Activated CD8-positive, alpha-beta memory T cell treated with anti-CD3 and anti-CD28 coated beads for 48 hours (primary cell): ENCODE measurements at places on chromosomes 4 and X.

DNA sequence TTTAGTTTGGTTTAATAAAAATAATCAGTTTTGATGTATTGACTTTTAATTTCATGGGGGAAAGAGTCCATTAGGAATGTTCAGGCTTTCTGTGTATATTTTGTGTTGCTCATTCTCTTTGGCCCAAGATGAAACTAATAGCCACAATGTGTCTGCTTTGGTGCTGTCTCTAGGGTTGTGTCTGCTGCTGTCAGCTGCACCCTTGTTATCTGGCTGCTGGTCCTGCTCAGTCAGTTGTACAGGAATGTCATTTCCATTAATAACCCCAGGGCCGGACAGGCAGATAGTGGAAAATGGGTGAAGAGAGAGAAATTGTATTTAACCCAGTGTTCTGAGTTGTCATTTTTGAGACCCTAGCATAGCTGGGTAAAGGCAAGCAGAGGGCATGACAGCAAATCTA is 115.1 kb downstream of the PHEX start:
- DNase-seq, result no peak

DNA sequence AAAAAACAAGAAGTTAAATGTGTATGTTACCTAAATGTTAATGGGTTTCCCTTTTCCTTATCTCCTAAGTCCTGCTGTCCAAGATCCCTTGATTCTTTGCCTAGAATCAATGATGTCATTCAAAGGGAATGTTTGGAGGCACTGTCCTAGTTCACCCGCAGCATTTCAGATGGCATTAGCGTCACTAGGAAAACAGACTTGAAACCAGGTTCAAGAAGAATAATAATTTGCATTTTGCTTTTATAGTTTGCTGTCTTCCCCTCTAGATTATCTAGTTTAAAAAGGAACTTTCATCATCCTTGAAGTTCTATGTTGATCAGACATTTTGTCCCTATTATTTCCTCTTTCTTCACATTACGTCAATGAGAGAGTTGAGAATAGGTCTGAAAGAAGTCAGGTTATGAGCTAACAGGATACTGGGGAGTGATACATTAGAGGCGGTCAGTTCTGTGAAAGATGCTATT is 234.1 kb upstream of the PGRMC2 start:
- no peak for DNase-seq

DNA sequence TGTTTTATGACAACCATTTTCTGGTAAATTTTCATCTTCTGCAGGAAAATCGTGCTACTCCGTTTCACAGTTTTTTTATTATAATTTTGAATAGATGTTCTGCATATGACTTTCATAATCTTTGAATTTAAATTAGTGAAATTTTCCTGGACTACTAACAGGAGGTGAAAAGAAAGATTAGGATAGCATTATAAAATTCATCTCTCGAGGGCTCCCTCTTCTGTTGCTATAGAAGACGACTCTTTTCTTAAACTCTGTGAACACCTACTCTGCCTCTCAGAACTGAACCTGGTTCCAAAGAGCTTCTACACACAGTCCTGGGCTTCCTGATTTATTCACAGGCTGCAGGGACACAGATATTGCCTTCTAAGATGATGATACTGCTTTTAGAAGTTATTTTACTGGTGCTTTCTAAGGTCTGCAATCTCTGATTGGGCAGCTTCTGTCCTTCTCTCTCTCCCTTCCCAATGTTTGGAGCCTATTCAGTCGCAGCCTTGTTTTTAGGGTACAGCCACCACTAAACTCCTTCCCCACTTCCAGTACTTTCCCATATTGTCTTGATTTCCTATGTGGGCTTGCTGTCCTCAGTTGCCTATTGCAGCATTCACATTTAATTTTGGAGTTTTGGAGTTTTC is 10.1 kb upstream of the SAP30 start:
- DNase-seq, result no peak

GRCh38 chrX:791479-792034 is 161.0 kb downstream of the SHOX start:
- DNase-seq, result no peak

DNA sequence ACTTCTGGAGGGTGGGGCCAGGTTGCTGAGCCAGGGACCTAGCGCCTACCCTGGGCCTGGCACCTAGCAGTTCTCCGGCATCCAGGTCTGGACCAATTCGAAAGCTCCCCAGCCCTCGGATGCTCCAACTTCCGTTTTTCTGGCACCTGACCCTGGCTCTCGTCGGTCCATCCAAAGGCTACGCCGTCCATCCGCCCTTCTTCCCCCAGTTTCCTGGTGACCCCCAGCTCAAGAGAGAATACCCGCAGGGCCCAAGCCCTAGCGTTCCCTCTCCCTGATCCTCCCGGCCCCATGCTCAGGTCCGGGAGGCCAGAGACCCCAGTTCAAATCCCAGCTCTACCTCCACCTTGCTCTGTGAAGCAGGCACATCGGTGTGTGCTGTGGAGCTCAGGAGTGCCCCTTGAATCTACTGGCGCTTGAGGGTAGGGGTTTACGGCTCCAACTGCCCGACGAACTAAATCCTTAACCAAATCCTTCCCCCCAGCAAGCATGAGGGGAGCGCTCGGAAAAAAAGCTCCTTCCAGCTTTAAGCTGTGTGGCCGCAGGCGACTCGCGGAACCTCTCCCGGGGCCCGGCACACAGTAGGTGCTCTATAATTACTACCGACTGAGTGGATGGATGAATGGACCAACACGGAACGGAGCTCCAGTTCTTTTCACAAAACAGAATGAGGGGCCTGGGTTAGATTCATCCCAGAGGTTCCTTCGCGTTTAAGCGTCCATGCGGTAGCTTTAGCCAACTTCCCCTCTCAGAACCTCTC is 1.1 kb downstream of the CRMP1 start:
- no peak for DNase-seq

GRCh38 chr4:48493452-48494100 is 3.5 kb downstream of the ZAR1 start:
- no peak for DNase-seq

- DNase-seq, result no peak
These were observed 1626.4 kb downstream of the C4orf33 start for GRCh38 chr4:130722361-130722760.

DNA sequence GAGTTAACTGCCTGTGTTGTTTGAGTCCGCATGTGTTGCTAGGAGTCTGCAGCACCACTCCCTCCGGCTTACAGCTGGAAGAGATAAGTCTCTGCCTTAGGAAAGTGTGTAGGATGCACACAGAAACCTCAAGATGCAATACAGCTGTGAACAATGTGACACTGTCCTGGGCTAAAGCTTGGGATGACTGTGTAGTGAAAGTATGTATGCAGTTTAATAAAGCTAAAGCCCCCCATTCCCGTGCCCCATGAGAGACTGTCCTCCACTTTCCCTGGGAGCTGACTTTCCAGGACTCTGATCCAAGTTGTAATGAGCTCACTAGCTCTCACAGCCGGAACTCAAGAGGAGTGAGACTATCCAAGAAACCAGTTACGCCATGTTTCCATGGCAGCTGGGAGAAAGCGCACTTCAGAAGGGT is 156.6 kb upstream of the FTHL17 start:
- DNase-seq, result no peak

GRCh38 chr4:161629694-161630441 is 533.9 kb downstream of the FSTL5 start:
- no peak for DNase-seq

GRCh38 chr4:107890779-107891178 is 40.6 kb upstream of the CYP2U1 start:
- no peak for DNase-seq

GRCh38 chr4:1761130-1761689 is 31.9 kb upstream of the FGFR3 start:
- no peak for DNase-seq

DNA sequence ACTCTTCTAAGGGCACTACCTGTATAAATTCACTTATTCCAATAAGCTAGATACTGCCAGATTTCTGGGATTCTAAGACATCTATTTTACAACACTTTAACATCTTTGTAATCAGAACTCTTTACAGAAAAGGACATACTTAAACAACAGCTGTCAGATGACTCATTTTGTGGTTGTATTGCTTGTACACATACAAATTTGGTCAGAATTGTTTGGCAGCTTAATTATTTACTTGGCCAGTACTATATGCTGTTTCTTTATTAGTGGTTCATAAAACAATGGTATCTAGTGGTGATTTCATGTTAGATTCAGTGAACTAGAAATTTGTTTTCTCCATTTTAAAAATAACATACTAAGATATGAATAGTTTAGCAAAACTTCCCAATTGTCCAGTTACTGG is 27.2 kb downstream of the PALLD start:
- DNase-seq, result no peak

DNA sequence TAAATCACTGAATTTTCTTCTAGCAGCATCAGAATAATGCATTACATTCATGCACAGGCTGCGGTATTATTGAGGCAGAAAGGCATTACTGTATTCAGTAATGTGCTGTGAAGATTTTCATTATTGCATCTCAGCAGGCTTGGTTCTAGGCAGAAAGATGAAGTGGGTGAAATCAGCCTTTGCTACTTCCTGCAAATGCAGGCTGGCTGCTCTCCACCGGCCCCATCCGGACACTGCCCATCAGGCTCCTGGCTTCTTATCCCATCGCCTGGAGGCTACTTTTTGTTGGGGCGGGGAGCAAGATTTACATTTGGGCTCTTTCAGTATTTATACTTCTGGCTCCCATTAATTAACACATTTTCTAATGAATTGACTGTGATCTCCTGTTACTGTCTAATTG is 117.8 kb downstream of the FRAS1 start:
- DNase-seq, result no peak

DNA sequence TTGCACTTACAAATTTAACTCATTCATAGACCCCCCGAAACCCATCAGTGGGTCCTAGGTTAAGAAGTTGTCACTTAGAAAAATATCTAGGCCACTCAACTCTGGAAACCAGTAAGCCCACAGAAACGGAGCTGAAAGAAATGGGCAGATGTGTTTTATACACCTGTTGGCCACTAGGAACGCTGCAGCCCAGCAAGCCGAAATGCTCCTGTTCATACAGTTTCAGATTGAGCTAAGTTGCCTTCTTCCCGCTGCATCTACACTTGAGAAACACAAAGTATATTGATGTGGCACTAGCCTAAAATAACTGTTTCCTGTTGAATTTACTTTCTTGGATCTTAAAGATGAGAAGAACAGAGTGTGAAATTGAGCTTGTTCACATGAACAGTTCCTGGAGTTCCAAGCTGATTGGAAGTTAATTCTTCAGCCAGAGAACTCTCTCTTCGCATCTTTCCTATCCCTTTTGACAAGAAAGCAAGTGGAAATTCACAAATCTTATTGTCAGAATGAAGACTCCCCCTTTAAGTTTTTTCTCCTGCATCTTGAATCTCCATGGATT is 174.1 kb downstream of the RBMX2 start:
- DNase-seq, result no peak

GRCh38 chr4:146178126-146178525 is 2.6 kb downstream of the LSM6 start:
- DNase-seq, result no peak

DNA sequence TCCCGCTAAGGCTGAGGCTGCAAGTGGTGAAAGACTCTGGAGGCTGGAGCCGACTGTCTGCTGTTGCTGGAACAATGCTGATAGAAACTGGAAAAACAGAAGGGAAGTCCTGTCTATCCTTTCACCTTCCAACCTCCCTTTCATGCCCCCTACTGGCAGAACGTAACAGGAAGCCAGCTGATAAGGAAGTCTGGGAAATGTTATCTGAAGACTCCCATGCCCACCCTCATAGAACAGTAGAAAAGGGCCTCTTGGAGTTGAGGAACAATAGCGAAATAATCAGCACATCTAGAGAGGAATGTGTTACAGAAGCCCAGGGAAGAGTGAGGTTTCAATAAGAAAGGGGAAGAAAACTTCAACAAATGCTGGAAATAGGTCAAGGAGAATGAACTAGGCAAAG is 117.1 kb upstream of the DKK2 start:
- no peak for DNase-seq

- DNase-seq, result no peak
These were observed 13.5 kb downstream of the TIMP1 start for GRCh38 chrX:47595716-47596251.

- DNase-seq, result peak; percentile 3
These were observed 1.2 kb upstream of the MORF4L2 start for GRCh38 chrX:103687696-103688201.

- DNase-seq, result no peak
These were observed 107.9 kb downstream of the ZNF827 start for GRCh38 chr4:145830699-145831098.

GRCh38 chrX:63708801-63709200 is 76.2 kb downstream of the ARHGEF9 start:
- DNase-seq, result no peak
